ENCODE measurements at places on chromosomes 3 and 15.

DNA sequence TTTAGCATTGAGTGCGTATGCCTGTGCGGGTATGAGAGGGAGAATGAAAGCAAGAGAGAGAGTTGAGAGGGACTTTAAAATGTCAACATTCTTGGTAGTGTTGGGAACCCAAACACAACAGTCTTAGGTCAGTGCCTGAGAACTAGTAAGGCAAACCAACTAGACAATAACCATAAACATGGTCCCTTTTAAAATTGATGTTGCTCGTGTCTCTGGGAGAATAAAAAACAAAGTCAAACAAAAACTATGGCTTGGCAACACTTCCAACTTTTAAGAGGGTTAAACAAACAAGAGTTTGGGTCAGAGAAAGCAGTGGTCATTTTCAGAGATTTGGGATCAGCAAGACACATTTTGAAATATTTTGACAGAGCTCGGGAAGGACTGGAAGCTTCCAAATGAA is 146.7 kb upstream of the THBS1 start:
- DNase-seq, result no peak

- no peak for DNase-seq
Measured at GRCh38 chr3:45848392-45848791, 6.5 kb upstream of the LZTFL1 start.

DNA sequence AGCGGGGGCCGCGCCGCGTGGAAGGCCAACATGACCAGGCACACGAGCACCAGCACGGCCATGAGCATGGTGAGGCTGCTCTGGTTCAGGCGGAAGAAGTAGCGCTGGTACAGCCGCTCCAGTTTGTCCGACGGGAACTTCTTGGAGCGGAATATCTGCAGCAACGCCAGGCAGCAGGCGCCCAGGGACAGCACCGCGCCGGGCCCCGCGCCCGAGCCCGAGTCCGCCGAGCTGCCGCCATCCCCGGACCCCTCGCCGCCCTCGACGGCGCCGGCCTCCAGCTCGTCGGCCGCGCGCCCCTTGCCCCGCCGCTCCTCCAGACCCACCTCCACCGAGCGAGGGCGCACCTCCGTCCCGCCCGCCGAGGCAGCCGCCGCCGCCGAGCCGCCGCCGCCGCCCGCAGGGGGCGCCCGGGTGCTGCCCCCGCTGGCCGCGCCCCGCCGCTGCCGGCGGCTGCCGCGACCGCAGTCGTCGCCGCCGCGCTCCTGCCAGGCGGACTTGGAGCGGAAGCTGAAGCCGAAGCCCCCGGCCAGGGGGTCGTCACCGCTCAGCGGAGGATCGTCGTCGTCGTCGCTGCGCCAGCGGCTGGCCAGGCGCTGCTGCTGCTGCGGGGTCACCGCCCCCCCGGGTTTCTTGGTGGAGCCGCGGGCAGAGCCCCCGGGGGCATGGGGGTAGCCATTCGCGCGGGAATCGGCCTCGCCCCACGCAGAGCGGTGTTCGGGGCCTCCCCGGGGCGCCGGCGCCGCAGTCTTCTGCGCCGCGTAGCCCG is 957 bp downstream of the ADCY5 start:
- peak; percentile 40 for DNase-seq

GRCh38 chr3:43755516-43756200 is 64.9 kb downstream of the ABHD5 start:
- no peak for DNase-seq

DNA sequence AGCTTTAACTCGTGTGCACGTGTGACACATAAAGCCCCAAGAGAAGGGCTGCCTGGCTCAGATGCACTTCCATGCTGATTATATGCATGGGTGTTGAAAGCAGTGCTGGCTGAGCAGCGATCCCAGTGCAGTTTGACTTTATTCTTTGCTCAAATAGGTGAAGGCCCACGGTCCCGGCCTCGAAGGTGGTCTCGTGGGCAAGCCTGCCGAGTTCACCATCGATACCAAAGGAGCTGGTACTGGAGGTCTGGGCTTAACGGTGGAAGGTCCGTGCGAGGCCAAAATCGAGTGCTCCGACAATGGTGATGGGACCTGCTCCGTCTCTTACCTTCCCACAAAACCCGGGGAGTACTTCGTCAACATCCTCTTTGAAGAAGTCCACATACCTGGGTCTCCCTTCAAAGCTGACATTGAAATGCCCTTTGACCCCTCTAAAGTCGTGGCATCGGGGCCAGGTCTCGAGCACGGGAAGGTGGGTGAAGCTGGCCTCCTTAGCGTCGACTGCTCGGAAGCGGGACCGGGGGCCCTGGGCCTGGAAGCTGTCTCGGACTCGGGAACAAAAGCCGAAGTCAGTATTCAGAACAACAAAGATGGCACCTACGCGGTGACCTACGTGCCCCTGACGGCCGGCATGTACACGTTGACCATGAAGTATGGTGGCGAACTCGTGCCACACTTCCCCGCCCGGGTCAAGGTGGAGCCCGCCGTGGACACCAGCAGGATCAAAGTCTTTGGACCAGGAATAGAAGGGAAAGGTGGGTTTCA is 87.7 kb downstream of the DNASE1L3 start:
- no peak for DNase-seq

- DNase-seq, result no peak
Measured at GRCh38 chr15:29134641-29135308, 134.8 kb downstream of the NSMCE3 start.

GRCh38 chr3:102512734-102513504 is 78.1 kb downstream of the ZPLD1 start:
- no peak for DNase-seq

- no peak for DNase-seq
Measured at GRCh38 chr15:46753946-46754345, 963.4 kb upstream of the SEMA6D start.

DNA sequence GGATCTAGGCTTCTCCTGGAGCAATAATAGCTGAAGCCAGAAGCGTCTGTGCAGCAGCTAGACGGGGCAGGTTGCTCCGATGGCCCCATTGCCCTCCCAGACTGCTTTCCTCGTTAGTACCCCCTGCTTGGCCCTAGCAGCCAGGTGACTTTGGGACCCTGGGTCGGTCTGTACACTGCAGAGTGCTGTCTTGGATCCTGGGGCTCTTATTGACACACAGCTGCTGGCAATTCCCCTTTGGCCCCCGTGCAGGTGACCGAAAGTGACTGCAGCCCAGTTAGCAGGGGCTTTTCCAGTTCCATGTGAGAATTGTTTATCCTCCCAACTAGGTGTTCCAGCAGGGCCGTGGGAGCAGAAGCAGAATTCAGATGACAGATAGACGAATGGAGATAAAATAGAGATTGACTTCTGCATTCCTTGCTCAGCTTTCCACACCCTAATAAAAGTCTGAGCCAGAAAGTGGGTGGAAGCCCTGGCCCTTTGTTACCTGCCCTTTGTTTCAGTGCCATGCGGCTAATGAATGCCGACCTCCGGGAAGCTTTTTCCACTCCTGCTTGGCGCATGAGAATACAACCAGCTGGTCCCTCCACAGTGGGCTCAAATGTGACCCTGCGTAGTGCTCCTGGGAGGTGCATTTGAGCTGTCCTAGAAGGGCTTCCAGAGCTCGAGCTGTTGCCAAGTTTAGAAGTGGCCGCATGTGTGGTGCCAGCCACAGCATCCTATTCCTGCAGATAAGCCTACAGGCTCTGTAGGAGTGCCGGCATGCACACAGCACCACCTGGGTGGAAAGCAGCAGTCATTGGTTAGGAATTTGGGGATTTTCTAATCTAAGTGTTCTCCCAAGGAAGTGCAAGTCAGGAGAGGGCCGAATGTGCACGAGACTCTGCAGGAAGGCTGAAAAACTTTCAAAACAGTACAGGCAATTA is 94.4 kb downstream of the SLCO3A1 start:
- DNase-seq, result no peak

GRCh38 chr3:72887343-72887704 is 522 bp upstream of the GXYLT2 start:
- DNase-seq, result no peak

DNA sequence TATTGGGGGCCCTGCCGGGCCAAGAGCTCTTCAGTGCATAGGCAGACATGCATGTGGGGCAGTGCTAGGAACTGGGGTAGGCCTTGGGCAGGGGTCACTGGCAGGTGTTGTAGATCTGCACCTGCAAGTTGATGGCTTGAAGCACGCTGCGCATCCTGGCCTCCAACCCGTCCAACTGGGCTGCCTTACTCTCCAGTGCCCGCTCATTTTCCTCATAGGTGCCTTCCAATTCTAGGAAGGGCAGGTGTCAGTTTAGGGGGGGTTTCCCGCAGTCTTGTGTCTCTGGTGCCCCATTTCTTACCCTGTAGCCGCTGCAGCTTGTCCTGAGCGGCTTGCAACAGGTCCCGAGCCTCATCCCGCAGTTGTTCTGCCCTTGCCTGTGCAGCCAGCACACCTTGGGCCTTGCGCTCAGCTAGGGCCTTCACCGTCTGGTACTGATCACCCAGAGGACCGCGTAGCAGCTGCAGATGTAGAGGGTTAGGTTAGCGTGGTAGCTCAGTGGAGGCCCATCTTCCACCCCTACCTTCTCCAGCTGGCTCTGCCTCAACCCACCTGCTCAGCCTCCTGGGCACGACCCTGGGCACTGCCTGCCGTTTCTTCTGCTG is 611 bp upstream of the USP19 start:
- no peak for DNase-seq

GRCh38 chr15:86609275-86609674 is 529.6 kb downstream of the AGBL1 start:
- no peak for DNase-seq

DNA sequence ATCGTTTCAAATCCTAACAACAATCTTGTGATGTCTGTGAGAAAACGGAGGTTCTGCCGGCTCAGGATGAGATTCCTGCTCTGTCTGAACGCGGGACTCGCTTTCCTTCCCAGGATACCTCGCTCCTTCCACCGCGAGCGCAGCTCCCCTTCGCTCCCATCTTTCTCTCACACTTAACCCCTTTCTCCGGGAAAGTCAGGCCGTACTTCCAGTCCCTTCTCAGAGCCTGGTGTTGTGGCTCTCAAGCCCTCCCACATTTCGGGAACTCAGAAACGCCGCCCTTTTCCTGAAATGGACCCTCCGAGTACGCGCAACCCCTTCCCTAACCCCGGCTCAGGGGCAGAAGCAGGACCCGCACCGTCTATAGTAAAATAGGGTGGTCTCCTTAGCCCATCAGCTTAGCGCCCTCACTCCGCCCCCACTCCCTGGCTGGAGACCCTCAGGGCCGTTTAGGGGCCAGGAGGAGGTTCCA is 378 bp upstream of the FEM1B start:
- no peak for DNase-seq

DNA sequence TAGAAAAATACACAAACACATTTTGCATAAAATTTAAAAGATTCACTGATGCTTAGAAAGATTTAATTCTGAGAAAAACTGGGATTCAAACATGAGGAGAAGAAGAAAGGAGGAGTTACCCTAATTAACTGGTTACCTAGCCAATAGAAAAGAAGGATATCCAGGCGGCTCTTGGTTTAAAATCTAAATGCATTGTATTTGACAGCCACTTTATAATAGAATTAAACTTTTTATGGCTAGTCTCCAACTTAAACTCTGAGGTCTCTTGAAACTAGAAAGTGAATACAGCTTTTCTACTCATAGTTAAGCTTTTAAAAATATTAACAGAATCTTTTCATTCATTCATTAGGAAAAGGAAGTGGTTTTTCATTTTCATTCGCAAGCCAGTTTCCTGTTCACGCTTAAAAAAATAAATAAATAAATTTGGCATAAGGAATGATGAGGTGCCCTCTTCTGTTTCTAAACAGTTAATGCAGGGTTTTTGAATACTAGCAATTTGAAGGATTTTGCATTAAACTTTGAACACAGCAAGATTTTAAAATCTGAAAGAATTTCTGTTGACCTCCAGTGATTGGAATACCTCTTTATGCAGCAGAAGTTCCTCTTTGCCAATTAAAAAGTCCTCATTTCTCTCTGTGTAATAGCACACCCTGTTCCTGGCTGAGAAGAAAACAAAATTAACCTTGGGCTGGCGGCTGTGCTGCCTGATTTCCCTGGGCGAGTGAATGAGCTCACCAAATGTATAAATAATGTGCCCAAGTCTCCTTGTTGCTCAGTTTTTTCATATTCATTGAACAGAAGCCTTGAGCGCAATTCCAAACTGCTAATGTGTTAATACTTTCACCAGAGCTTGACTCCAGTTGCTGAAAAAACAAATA is 105.1 kb downstream of the ZMAT3 start:
- no peak for DNase-seq

- no peak for DNase-seq
Measured at GRCh38 chr15:88839146-88839545, 35.9 kb downstream of the ACAN start.
